ENCODE measurements at places on chromosomes 4 and X.

DNA sequence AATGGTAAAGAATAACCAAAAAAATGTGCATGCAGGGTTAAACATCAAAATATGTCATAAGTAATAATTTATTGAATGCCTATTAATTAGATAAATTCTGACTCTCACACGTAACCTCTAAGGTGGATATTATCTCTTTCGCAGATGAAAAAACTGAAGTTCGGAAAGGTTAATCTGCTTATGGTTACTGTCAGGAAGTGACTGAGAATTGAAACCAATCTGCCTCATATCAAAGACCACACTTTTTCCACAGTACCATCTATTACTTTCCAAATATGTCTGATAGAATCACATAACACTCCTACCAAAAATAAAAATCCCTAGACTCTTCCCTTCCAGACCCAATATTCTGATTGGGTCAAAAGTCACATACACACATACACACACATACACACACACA lies 6.2 kb downstream of the CHIC2 start:
- no peak for DNase-seq

- no peak for DNase-seq
Observed at GRCh38 chr4:7831858-7832730, 107.6 kb downstream of the AFAP1 start.

DNA sequence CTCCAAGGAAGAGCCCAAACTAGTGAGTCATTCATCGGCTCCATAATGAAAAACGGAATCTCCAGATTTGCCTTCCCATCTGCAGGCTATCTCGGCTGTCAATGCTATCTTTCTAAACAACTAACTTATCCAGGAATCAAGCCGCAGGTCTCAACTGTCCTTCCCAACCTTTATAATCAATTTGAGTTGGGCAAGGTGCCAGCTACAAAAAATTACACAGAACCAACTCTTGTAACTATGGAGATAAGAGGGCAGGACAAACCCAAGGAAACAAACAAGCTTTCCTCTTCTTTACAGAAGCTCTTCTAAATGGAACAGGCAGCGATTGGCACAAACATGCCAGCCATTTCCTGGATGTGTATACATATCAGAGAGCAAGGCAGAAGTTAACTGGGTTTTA lies 61.2 kb upstream of the RAI2 start:
- DNase-seq = no peak

- no peak for DNase-seq
Observed at GRCh38 chrX:21655901-21656586, 2.1 kb downstream of the KLHL34 start.

- no peak for DNase-seq
Observed at GRCh38 chr4:77393996-77394395, 211.6 kb upstream of the CXCL13 start.

DNA sequence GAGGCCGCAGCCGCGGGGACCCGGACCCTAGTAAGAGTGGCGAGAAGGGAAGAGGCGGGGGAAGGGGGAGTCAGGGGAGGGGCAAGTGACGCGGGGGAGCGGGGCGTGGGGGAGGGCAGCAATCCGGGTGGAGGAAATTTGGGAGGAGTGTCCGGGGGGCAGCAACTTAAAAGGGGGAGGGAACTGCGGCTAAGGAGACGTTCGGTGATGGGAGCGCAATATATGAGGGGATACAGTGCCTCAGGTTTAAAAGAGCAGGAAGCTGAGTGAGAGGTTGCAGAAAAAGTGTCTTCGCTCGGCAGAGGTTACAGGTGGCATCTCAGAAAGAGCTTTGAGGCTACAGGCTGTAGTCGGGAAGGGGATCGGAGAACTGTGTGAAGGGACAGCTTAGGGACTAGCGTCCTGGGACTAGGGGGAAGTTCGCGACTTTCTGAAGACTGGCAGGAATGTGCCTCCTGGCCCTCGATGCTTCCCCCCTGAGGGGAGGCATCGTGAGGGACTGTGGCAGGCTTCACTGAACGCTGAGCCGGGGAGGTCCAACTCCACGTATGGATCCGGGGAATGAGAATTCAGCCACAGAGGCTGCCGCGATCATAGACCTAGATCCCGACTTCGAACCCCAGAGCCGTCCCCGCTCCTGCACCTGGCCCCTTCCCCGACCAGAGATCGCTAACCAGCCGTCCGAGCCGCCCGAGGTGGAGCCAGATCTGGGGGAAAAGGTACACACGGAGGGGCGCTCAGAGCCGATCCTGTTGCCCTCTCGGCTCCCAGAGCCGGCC lies 519 bp downstream of the FOXO4 start:
- DNase-seq = peak; percentile 50

- no peak for DNase-seq
Observed at GRCh38 chr4:145099653-145100052, 1.5 kb downstream of the ABCE1 start.

DNA sequence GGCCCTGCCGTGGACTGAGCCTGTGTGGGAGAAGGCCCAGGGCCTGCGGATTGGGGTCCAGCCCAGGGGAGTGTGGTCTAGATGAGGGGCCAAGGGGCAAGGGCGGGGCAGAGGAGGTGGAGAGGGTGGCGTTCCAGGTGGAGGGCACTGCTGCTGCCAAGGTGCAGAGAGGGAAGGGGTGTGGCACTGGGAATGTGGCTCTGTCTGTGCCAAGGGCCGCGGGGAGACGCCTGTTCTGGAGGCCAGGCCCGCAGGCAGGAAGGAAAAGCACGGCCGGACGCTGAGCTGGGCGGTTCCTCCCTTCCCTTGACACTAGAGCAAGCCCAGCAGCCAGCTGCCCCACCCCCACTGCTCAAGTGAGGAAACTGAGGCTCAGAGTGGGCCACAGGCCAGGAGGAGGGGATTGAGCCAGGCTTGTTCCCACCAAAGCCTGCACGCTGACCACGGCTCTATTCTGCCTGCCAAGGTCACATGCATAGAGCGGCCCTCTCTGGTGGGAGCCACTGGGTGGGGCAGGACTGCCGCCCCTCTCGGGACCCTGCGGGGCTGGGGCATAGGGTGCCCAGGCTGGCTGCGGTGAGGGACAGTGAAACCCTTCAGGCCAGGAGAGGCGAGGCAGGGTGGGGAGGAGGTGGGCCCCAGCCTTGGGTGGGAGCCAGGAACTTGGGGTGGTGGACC lies 13.0 kb downstream of the SH3BP2 start:
- DNase-seq = no peak

DNA sequence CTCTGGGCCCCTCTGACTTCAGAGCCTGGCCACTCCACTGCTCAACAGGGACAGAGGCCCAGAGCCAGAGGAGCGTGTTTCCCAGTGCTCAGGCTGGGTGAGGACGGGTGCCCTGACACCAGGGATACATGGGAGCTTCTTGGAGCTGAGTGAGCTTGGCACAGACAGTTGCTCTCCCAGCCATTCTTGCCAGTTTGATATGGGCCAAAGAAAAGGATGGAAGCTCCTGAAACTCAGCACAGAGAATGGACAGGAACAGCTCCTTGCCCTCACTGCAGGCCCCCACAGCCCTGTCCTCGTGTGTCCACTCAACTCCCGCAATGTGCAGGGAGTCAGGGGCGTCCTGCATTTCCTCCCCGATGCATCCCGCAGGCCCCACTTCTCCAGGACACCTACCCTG lies 38.8 kb downstream of the NSG1 start:
- DNase-seq = no peak

GRCh38 chrX:43604753-43605152 lies 51.3 kb upstream of the MAOA start:
- DNase-seq = no peak

DNA sequence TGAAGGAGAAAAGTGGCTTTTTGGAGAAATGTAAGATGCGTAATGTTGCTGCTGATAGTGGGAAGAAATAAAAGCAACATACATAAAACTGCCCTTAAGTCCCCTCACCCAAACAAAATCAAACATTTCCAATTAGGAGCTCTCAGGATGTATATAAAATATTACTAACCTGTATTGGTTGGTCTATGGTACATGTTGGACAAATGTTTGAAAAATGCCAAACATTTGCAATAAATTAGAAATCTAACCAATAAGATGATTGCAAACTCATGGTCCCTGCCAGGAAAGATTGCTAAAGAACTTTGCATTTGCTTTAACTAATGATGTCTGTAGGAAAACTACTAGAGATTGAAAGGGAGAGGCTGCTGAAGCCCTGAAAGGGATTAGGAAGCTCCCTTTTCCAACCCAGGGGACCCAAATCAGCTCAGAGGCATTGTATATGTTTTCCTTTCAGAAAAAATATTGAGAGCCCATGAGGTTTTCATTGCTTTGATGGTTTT lies 1.8 kb downstream of the SFRP2 start:
- no peak for DNase-seq

- no peak for DNase-seq
Observed at GRCh38 chr4:5963611-5964010, 54.6 kb downstream of the C4orf50 start.

DNA sequence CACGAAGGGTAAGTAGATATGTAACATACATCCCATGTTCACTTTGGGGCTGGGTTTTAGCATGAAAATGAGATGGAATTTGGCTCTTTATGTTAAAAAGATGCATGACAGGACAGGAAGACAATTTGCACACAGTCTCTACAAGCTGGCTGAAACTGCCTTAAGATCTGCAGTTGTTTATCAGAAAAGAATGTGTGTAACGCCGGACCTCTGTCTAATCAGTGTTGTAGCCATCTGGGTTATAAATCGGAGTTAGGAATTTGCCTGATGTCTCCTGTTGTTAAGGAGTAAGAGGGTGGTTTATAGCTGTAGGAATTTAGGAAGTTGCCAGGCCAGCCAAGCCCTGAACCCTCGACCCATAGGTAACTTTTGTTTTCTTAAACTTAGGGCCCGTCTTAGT lies 562.9 kb upstream of the FAT1 start:
- no peak for DNase-seq

- no peak for DNase-seq
Observed at GRCh38 chrX:132277953-132278614, 58.8 kb upstream of the RAP2C start.

- no peak for DNase-seq
Observed at GRCh38 chrX:19697416-19697815, 182.1 kb upstream of the MAP3K15 start.

DNA sequence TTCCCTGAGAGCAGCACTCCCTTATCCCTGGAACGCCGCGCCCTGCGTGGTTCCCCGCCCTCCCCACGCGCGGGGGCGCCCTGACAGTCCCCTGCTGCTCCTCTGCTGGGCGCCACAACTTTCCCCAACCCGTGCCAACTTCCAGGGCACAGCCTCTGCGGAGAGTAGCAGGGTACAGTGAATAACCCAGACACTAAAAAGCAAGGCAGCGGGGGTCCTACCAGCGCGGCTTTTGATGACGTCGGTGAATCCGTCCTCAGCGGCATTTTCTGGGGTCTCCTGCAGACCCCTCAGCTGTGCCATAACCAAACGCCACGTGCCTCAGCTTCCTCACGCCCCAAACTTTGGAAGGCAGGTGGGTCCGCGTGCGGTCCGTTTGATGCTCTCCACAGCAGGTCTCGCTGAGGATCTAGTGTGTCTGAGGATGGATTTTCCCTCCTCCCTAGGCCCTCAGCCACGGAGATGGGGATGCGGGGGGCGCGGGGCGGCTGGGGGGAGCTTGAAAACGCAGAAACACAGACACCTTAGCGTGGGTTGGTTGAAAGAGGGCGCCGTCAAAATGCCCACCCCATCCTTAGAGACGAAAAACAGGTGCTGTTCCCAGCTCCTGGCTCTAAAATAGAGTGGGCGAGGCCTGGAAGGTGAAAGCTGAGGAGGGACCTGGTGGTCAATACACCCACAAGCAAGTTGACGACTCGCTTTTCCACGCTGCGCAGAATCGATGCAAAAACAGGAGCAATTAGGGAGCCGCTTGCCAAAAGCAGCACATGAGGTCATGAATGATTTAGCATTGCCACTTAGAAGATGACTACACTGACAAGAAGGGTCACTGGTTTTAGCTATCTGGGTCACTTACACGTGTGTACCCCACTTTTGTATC lies 405.6 kb downstream of the FAM47A start:
- DNase-seq = no peak

DNA sequence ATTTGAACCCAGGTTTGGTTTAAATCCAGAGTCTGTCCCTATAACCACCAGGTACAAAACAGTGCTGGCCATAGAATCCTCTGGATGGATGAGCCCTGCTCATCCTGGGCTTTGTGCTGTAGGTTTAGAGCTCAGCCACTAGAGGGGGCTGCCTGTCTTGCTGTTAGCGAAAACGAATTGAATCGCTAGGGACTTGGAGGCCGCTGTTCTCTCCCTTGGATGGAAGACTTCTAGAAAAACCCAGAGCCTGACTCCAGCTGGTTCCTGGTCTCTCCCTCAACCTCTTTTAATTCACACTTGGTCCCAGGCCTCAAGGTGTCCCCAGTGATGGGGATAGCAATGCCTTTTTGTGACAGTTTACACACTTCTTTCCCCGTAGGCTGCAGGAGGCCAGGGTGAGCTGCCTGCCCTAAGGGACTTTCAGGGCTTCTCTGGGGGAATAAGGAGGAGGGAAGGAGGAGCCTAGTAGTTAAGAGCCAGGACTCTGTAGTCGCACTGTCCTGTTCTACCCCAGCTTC lies 8.7 kb downstream of the RIPPLY1 start:
- DNase-seq = peak; percentile 76

DNA sequence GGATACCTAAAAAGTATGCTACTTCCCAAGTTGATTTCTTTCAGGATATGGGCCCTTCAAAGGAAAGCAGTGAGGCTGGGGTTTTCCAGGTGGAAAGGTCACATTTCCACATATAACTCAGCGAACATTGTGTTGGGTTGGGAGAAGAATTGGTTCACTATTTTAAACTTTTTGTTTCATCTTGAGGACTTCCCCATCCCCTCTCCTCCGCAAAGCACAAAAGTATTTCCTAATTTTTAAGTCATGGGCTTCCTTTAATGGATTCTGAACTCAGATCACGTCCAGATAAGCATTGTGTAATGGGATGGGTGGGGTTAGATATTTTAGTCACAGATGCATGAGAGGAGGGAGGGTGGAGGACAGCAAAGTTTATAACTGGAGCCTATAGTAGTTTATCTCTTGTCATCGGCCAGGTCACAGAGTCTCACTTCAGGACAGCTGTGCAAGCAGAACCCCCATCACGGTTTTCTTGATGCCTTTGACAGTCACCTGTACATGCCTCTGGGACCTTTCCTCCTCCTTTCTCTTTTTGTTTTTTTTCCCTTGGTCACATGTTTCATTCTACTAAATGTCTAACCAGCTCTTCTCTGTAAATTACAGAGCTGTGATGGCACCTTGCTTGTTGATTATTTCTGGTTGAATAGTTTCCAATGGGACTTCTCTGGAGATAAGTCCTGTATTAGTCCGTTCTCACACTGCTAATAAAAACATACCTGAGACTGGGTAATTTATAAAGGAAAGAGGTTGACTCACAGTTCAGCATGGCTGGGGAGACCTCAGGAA lies 115.4 kb downstream of the PTTG2 start:
- no peak for DNase-seq

DNA sequence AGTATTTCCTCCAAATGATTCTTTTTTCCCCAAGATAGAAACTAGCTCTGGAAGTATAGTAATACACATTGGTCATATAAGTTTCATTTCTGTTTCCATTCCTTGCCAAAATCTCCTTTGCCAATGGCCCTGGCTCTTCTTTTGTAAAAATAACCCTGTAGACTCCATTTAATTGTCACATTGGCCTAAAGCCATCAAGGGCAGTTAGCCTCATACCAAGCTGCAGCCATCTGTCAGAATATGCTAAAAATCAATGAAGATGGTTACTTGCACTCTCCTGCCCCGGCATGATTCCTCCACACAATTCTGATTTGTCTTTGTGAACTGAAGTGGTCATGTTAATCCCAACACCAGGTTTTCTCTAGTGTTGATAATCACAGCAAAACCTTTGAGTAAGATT lies 380.5 kb downstream of the SH2D1A start:
- DNase-seq = peak; percentile 80

- DNase-seq = peak; percentile 43
Observed at GRCh38 chr4:114318309-114318708, 280.3 kb upstream of the UGT8 start.

Measured in NCI-H446 (cell line).